ENCODE measurements at places on chromosomes 16 and 17. TPM values are rescaled to one million over a fixed set of nuclear protein-coding genes. Genes with fewer than 3 reads are reported as not detected.

Gene MYH11
- not detected for total RNA-seq

Gene WWP2
- total RNA-seq = 21.5 TPM

- no peak for DNase-seq
These were observed 22.1 kb downstream of the ZFHX3 start for GRCh38 chr16:73025856-73026210.

GRCh38 chr16:72424757-72425156, 252.8 kb upstream of the PMFBP1 start:
- no peak for DNase-seq

DNA sequence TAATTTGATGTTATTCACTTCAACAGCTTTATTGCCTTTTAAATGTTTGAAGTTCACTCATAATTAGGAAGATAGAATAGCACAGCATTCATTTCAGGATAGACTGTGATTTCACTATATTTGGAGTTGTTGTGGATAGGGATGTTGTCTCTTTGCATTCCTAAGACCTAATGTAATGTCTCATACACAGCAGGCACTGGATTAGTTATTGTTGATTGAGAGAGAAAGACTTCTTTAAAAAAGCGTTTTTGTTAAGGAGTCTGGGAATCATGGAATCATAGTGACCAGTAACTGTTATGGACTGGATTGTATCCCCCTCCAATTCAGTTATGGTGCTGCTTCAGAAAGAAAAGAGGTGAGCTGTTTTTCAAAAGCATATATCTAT, 122.0 kb downstream of the USP22 start:
- peak; percentile 20 for DNase-seq

DNA sequence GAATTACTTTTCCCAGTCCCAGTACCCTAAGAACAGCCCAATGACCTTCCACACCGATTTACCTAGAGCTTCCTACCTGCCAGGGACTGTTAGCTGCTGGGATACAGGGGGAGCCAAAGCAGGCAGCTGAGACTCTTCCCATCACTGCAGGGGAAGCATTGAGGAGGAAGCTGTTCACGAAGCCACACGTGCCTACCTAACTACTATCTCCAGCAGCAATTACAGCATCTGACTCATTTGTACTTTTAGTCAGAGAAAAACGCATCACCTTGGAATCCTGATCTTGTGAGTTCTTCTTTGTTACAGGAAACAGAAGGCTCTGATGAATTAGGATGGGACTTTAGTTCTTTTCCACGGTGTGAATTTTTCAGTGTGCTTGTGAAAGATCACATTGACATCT, 113.7 kb upstream of the DHX40 start:
- DNase-seq = peak; percentile 9

DNA sequence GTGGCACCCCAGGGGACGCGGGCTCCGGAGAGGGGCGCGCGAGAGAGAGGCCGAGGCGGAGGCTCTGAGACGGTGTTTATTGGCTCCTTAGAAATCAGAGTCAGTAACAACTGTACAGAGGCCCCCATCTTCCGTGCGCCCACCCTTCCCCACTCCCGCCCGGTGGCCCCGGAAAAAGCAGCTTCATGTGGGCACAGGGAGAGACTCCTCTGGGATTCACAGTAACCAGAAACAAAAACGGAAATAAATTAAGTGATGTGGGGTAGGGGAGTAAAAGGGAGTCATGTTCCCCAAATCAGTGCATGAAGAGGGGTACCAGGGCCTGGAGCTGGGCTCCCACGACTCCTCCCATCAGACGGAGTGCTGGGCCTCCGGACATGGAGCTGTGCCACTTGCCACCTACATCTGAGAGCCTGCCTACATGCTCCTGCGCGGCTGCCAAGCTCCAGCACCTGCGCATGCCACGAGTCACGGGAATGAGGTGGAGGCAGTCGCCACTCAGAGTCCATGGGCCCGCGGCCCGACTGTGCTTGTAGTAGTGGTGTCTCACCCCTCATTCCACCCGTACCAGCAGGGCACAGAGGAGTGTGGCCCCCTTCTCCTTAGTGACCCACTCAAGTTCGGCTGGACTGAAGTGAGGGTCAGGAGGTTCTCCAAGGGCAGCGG, 543 bp upstream of the GPS2 start:
- DNase-seq = no peak

GRCh38 chr17:80323982-80324381, 63.3 kb downstream of the RNF213 start:
- DNase-seq = no peak

- no peak for DNase-seq
These were observed 6.3 kb downstream of the PLXDC1 start for GRCh38 chr17:39145143-39145542.

DNA sequence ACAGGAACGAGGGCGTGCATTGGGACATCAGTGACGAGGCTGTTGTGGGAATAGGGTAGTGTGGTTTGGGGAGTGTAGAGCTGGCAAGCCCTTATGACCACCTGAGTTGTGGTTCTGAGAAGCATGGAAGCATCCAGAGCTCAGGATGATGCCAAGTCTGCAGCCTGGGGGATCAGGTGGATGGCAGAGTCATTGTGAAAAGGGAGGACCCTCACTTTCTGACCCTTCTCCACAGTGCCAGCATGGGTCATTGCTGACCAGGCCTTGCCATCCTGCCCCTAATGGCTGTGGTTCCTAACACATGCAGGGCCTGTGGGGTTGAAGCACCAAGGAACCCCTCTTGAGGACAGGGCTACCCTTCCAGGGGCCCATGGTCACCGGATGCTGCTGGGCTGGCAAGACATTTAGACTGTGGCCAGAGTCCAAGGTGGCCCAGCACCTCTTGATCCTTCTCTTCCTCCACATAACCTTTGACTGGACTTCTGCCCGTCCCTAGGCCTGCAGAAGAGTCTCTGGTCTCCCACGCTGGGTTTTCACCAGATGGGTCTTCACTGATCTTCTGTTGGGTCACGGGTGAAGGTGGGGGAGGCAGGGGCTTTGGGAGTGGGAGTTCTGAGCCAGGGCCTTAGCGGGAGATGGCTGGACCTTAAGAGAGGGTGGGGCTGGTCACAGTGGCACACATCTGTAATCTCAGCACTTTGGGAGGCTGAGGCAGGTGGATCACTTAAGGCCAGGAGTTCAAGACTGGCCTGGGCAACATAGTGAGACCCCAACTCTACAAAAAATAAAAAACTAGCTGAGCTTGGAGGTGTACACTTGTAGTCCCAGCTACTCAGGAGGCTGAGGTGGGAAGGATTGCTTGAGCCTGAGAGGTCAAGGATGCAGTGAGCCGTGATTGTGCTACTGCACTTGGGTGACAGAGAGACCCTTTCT, 2.0 kb upstream of the PLA2G15 start:
- no peak for DNase-seq

DNA sequence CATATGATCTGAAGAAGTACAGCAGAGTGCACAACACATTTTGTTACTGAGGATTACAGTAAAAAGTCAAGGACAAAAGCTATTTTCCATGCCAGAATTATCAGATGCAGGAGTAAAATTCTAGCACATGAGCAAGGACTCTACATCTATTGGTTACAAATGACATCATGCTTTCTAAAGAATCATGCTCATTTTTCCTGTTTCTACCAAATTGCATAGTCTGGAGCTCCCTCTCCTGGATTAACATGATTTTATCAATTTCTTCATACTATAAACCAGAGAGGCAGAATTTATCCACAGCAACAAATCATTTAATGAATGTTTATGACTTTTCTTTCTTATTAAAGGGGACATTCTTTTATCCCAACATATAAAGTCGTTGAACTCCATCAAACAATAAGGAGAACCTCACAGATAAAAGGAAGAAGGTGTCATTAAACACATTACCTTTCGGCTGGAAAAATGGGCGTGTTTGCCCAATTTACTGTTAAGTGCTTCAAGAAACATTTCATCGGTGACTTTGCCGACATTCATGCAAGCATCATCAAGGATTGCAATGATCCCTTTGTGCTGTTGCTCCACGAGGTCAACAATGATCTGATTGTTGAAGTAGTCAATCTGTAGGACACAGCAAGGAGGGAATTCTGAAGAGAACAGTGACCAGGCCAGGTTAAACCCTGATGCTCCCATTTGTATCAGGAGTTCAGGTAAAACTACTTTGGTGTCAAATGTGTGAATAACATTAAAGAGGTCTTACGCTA, 121.7 kb downstream of the MYO1D start:
- peak; percentile 63 for DNase-seq

DNA sequence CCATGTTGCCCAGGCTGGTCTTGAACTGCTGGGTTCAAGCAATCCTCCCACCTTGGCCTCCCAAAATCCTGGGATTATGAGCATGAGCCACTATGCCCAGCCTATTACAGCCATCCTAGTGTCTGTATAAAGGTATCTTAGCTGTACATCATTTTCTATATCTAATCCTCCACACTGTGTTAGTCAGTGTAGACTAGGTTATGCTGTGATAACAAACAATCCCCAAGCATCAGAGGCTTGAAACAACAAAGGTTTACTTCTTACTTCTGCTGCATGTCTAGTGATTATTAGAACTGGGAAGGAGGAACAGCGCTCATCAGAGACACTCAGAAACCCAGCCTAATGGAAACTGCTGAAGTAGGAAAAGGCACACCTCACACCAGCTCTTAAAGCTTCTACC, 68.1 kb downstream of the ERCC4 start:
- no peak for DNase-seq

- no peak for DNase-seq
These were observed 82.1 kb downstream of the MSI2 start for GRCh38 chr17:57338257-57338914.

- DNase-seq = peak; percentile 21
These were observed 5.8 kb upstream of the ZNF23 start for GRCh38 chr16:71467810-71468209.

DNA sequence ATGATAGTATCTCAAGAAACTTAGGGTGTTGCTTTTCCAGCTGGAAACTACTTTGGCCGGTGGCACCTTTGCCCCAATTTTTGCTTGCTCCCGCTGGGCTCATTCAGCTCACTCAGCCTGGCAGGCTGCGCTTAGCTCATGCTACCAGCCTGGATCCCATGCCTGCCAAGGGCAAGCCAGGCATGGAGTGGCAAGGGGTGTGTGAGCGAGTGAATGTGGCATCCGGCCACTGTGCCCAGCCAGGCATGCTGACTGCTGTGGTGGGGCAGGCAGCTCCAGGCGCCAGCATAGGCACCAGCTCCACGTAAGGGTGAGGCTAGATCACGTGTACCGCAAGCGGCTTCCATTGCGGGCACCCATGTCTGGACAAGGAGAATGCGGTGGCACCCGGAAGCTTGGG, 9.4 kb downstream of the B3GNT9 start:
- DNase-seq = no peak
